ENCODE measurements at places on chromosomes 7 and 10. TPM values are rescaled to one million over a fixed set of nuclear protein-coding genes. Genes with fewer than 3 reads are reported as not detected.

CDCA7L gene
- polyA plus RNA-seq, result 52.3 TPM

SH2D4B gene
- not detected for polyA plus RNA-seq

NUTM2E gene
- not detected for polyA plus RNA-seq

SORCS1 gene
- 45.6 TPM for polyA plus RNA-seq

PDK4 gene
- polyA plus RNA-seq, result 0.37 TPM

EVX1 gene
- polyA plus RNA-seq, result not detected

KLHDC10 gene
- polyA plus RNA-seq, result 7.9 TPM

PON1 gene
- polyA plus RNA-seq, result 0.51 TPM

Data from cardiac muscle cell (in vitro differentiated cells and primary cell).